ENCODE measurements at places on chromosomes 2 and 18.

GRCh38 chr18:2406544-2406943 lies 164.8 kb downstream of the METTL4 start:
- DNase-seq: no peak

- no peak for DNase-seq
These were observed 141.1 kb downstream of the DOCK10 start for GRCh38 chr2:224901121-224901676.

GRCh38 chr2:219025637-219026585 lies 15.4 kb downstream of the CFAP65 start:
- DNase-seq: no peak

DNA sequence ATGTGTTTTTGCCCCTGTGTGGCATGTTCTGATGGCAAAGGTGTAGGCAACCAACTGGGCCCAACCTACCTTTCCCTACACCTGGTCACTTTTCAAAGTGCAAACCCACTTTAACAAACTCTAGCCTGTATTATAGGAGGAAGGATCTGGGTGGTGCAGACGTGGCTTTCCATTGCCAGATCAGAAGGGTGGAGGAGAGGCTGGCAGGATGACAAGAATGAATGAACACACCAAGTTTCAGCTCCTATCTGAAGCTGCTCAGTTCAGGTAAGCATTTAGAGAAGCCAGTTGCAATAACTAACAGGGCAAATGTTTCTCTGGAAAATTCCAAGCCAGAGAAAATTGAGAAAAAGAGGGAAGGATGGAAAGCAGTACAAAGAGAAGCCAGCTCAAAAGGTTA lies 707 bp upstream of the SERPINB7 start:
- no peak for DNase-seq

GRCh38 chr2:225573603-225574002 lies 174.1 kb downstream of the NYAP2 start:
- no peak for DNase-seq

- no peak for DNase-seq
These were observed 13.7 kb downstream of the COLEC11 start for GRCh38 chr2:3608373-3609278.

GRCh38 chr2:145230546-145230945 lies 710.6 kb upstream of the ZEB2 start:
- no peak for DNase-seq

GRCh38 chr18:74493689-74494088 lies 2.5 kb upstream of the CNDP2 start:
- peak; percentile 20 for DNase-seq

GRCh38 chr2:170819680-170820664 lies 3.3 kb downstream of the GAD1 start:
- DNase-seq: no peak

- DNase-seq: no peak
These were observed at the start of gene SULT1C4 for GRCh38 chr2:108377815-108378630. Gene SULT1C4 (plus strand): TSS chr2:108377954. CDS start chr2:108378338, 384 bp downstream.

DNA sequence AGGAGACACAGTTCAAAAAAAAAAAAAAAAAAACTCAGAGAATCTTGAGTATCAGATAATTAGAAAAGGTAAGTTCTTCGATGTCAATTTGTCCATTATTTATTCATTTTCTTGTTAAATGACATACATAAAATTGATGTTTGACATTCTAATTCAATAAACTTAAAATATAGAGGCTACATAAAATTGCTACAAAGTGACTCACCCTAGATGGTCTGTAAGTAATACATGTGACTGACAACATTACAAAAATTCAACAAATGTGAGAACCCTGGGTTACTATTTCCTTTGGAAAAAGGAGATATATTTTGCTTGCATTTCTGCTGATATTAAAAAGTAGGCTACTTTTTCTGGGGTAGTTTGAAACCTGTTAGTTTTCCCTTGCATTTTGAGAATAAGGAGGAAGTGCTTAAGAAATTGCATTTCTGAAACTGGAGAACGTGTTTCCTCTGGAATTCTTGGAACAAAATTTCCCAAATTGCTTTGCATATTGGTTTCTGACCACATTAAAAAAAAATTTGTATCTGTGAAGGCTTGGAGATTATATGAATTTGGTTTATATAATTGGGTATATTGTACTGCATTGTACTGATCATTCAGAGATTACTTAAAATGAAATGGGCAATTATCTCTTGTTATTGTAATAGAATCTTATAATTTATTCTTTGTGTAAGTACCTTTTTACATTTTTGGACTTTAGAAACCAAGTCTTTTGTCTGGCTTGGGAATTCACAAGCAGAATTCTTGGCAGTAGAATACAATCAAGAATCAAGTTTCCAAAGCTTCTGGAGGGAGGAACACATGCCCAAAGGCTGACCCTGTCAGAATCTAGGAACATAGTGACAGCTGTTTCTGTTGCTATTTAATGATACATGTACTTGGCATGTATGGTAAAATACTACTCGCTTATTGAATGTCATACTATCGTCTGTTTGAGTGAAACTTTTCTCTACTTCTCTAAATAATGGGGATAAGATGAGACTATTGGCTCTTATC lies 106.1 kb downstream of the DSEL start:
- no peak for DNase-seq

DNA sequence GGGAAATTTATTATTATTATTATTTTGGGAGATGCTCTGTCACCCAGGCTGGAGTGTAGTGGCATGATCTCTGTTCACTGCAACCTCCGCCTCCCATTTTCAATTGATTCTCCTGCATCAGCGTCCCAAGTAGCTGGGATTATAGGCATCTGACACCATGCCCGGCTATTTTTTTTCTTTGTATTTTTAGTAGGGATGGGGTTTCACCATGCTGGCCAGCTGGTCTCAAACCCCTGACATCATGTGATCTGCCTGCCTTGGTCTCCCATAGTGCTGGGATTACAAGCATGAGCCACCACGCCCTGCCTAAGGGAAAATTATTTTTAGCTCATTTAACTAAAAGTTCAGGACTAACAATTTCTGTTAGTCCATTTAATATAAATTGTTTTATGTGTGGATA lies 109.2 kb upstream of the SESTD1 start:
- DNase-seq: no peak

DNA sequence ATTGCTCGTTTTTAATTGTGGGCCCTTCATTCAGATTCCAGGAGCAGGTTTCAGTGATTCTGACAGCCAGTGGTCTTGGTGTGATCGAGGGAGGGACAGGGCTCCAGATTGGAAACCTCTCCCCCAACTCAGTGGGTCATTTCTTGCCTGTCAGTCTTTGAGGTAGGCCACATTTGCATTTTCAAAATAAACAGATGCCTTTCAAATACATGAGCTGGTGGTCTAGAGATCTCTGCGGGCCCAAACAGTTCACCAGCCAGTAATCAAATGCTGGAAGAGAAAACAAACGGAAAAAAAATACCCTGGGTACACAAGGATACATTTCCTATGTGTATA lies 210.4 kb upstream of the SP5 start:
- DNase-seq: no peak

GRCh38 chr18:21300035-21300907 lies 58.2 kb downstream of the GREB1L start:
- DNase-seq: no peak

DNA sequence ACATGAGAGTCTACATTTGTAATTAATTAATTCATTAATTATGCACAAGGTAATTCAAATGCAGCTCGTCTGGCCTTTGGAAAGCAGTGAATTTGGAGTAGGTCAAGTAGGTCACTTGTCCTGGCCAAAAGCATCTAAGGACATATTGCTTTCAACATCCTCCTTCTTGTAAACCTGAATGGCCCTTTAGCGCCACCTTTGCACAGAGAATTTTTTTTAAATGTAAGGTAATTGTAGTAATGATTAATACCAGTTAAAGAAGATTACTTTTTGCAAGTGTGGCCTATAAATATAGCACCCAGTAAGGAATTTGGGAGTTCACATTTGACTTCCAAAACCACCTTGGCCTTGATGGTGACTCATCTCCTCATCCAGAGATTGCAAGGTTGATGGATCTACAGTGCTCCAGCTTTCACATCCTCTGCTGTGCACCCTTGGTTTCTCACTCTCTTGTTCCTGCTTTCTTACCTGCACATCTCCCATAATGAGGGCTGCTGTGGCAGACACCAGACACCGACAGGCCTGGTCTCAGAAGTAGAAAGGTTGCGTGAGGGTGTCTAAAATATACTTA lies 481.7 kb downstream of the TGIF1 start:
- no peak for DNase-seq

DNA sequence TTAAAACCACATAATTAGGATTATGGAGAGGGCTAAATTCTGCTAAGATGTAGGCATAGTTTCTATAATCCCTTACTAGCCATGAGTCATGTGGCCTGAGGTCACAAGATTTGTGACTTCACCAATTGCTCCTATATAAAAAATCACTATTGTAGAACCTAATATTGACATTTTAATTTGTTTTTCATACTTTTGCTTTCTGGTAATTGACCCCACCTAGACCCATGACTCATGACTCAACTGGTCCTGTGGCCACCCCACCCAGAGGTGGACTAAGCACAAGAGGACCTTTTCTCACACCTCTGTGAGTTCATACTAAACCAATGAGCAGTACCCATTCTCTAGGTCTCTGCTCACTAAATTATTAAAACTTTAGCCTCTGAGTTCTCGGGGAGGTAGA lies 1567.5 kb upstream of the LRRTM1 start:
- no peak for DNase-seq

DNA sequence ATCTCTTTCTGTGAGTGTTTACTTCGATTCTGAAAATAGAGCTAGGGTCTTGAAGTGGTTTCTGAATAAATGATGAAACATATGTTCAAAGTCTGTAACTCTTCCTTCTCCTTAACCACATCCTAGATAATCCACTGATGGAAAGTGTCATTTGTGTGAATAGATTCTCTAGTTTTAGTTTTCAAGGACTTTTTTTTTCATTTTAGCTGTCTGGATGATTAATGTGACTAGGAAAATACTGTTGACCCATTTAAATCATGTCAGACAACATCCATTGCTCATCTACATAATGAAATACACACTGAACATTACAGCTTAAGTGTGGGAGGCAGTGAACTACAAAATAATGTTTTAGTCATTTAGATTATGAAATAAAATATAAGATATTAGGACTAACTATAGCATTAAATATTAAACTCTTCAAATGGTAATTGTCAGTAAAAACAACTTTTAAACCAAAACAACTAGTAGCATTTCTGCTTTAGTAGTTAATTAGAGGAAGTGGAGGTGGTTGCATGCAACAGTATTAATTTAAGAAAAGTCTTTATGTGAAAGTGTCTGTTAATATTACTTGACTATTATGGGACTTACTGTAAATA lies 39.1 kb upstream of the DLX1 start:
- no peak for DNase-seq

DNA sequence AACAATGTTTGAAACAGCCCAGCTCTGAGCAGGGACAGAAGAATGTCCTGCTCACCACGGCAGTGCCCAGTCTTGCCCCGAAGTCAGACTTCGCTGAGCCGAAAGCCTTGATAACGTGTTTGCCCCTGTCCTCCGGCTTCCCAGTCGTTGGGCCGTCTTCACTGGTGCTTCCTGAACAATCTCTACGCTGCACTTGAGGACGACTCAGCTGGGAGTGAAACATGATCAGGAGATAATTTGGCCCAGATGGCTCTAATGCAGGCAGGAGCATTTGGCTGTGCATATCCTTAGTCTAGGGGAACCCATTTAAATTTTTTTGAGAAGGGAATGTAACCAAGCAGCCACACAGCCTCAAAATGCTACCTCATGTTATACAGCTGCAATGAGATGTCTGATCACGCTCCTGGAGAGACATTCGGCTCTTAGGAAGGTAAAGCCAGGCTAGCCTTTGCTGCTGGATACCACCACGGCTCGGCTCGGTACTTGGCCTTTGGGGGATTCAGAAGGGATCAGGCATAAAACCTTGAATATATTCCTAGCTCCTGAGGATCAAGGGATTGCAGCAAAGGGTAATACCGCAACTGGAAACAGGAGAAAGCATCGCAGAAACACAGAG lies 43.6 kb downstream of the FECH start:
- DNase-seq: no peak

GRCh38 chr2:62467100-62467474 lies 38.9 kb downstream of the TMEM17 start:
- DNase-seq: no peak

DNA sequence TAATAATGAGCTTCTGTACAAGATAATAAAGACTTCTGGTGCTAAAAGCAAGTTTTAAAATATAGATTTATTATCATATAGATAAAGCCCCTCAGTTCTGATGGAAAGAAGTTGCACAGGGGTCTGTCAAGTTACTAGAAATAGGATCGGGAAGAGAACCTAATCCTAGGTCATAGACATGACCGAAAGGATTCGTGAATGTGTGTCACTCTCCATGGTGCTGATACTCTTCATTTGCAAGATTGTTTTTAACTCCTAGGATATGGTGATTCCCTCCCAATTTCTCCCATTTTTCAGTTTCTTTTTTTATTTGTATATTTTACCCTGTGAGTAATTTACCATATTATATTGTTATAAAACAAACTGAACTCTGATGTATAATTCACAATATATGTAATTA lies 58.9 kb upstream of the CTNNA2 start:
- DNase-seq: no peak

GRCh38 chr18:6954501-6954900 lies 163.1 kb downstream of the LAMA1 start:
- DNase-seq: no peak

DNA sequence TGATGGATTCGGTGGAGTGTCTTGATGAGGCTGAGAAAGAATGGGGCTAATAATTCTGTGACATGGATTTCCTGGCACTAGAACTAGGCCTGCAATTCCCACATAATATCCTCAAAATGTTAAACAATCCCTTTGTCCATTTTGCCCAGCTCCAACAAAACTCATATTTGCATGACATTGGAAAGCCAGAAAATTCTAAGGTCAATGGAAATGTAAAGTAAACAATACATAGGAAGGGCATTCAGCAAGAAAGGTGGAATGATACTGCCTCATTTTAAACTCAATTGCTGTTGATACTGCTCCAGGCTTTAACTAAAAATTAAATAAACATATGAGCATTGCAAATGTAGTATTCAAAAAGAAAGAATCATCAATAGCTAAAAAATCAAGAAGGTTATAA lies 434.8 kb upstream of the SLC8A1 start:
- no peak for DNase-seq

DNA sequence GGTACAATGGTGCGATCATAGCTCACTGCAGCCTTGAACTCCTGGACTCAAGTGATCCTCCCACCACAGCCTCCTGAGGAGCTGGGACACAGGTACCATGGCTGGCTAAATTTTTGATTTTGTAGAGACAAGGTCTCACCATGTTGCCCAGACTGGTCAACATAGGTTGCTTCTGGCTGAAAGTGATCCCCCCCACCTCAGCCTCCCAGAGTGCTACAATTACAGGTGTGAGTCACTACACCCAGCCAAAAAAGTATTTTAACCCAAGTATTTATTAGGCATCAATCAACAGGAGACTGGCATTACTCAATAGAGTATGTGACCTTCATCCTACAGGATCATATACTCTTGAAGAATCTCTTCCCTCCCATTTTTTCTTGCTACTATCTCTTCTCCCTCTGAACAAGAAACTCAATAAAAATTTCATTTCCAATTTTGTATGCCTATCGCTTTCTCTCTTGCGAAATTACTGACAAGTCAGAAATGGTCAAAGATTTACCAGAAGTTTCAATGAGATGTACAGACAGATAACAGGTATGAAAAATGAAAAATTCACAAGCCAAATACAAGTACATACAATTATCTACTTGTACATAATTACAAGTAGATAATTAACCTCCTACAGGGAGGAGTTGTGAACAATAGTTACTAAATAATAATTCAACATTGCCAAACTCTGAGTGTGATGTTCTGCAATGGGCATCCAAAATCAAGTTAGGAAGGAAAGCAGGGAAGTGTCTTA lies 34.9 kb upstream of the CCNT2 start:
- DNase-seq: no peak
